ENCODE measurements at places on chromosomes 16 and 17.

GRCh38 chr16:47991491-47991890, 164.3 kb downstream of the ABCC12 start:
- DNase-seq = no peak

GRCh38 chr16:27029525-27029924, 37.2 kb upstream of the C16orf82 start:
- no peak for DNase-seq

- DNase-seq = no peak
These were observed 4.4 kb downstream of the MVP start for GRCh38 chr16:29824589-29825144.

GRCh38 chr16:2471653-2472487, 773 bp downstream of the NTN3 start:
- DNase-seq = no peak

DNA sequence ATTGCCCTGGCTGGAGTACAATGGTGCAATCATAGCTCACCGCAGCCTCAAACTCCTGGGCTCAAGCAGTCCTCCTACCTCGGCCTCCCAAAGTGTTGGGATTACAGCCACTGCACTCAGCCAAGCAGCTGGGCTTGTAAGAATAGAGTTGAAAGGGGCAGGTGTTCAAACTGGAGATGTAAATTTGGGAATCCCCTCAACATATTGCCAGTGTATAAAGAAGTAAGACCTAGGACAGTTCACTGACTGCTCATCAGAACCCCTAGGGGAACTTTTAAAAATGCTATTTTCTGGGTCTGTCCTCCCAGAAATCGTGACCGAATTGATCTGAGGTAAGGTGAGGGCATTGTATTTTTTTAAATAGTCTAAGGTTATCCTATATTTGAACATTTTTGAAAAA, 8.9 kb upstream of the DNAJA2 start:
- DNase-seq = no peak

Data from AG09319 (cell line).